NCI-H1417 (cell line): ENCODE measurements at places on chromosomes 1 and 21.

DNA sequence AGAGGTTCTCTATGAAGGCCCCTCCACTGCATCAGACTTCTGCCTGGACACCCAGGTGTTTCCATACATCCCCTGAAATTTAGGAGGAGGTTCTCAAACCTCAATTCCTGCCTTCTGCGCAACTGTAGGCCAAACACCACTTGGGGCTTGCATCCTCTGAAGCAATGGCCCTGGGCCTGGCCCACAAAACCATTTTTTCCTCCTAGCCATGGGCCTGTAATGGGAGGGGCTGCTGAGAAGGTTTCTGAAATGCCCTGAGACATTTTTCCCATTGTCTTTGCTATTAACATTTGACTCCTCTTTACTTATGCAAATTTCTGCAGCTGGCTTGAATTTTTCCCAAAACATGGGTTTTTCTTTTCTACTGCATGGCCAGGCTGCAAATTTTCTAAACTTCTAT is 37.9 kb upstream of the PTPRC start:
- DNase-seq: no peak

GRCh38 chr1:18481190-18481920 is 625 bp downstream of the KLHDC7A start:
- DNase-seq: no peak

DNA sequence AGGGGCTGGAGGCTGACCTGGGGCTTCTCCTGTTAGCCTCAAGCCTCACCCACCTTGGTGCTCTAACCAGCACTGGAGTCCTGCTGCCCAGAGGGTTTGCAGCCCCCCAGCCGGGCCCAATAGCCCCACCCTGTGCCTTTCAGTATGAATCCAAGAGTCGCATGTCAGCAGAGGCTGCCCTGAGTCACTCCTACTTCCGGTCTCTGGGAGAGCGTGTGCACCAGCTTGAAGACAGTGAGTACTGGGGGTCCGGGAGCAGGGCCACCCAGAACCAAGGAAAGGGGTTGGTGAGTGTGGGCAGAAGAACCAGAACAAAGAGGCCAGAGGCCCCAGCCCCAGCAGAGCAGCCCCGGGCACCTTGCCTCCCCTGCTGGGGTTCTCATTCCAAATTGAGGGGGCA is 25.6 kb downstream of the CDK18 start:
- no peak for DNase-seq

GRCh38 chr1:203702130-203702577 is 62.8 kb upstream of the LAX1 start:
- peak; percentile 76 for DNase-seq

DNA sequence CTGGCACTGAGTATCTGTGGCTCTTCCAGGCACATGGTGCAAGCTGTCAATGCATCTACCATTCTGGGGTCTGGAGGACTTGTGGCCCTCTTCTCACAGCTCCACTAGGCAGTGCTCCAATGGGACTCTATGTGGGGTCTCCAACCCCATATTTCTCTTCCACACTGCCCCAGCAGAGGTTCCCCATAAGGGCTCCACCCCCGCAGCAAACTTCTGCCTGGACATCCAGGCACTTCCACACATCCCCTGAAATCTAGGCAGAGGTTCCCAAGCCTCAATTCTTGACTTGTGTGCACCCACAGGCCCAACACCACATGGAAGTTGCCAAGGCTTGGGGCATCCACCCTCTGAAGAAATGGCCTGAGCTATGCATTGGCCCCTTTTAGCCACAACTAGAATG is 18.8 kb downstream of the ODF2L start:
- DNase-seq: no peak

GRCh38 chr1:39631361-39632322 is 7.8 kb downstream of the HEYL start:
- DNase-seq: peak; percentile 23

DNA sequence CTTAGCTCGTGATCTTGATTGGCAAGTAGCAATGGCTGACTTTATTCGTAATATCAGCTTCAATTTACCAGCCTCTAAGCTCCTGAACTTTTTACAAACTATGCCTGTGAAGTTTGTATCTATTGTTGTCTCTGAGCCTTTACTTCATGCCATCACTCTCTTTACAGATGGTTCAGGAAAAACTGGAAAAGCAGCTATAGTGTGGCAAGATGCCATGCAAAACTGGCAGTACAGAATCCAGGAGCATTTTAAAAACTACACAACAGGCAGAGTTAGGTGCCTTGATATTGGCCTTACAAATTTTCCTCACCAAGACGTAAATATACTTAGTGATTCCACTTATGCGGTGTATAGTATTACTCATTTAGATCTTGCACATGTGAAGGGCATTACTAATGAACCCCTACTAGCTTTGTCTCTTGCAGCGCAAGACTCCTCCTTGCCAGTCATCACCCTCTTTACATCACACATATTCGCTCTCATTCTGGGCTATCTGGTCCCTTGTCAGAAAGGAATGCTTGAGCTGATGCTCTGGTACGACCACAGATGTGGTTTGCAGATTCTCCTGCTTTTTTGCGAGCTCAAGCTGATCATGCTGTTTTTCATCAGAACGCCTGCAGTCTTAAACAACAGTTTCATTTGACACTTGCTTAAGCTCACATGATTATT is 36.3 kb downstream of the CLCA1 start:
- no peak for DNase-seq

DNA sequence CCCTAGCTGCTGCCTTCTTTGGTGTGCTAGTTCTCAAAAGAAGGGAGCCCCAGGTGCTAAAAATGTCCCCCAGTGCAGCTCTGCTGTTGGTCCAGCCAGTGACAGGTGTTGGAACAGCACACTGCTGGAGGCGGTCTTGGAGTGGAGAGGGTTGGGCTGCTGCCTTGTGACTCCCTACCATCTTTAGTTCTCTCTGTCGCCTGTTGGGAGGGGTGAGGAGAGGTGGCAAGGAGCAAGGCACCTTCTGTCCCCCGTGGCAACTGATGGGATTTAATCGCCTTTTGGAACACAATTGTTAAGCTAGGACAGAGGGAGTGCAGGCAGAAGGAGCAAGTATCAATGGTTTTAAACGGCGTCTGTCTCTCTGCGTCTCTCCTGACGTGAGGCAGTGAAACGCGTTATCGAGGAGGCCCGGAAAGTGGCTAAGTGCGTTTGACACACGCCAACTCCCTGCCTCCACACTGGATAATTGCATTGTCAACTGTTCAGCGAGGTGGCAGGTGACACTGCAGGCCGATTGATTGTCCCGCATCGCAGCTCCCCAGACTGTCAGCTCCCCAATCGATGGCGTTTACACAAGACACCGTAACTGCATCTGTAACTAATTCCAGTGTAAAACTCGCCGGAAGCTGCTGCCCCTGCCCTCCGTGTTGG is 34.0 kb downstream of the TMEM53 start:
- peak; percentile 90 for DNase-seq

DNA sequence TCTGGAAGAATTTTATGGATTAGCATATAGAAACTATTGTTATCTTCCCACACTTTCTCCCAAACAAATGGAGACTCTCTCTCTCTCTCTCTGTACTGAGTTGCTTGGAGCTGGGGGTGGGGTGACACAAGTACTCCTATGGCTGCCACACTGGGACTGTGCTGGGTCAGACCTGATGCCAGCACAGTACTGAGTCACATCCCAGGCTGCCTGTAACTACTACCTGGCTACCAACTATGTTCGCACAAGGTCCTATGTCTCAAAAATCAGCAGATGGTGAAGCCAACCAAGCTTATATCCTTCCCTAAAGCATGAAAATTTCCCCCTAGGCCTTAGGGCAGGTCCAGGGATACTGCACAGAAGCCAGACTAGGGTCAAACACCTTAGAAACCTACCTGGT is 66.6 kb downstream of the FAF1 start:
- DNase-seq: no peak

DNA sequence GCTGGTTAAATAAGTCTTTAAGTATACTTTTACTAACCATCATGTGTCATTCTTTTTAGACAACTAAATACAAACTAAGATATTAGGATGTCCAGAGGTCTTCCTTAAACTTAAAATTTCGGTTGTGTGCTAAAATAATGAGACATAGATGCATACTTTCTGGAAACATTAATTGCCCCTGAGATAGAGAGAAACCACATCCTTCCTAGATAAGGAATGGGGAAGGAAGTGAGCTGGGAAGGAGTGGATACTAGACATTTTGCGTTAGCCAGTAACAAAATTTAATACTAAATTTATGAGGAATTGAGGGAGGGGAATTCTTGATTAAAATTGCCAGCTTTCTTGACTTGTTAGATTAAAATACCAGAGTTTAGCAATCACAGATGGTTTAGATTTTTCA is 37.1 kb upstream of the PTGS2 start:
- DNase-seq: no peak

GRCh38 chr1:16073490-16074119 is at the start of gene FAM131C:
Gene FAM131C (minus strand): TSS chr1:16073651. CDS start chr1:16073442, 209 bp downstream.
- DNase-seq: no peak

GRCh38 chr1:3298197-3298596 is 156.3 kb upstream of the ARHGEF16 start:
- DNase-seq: no peak

DNA sequence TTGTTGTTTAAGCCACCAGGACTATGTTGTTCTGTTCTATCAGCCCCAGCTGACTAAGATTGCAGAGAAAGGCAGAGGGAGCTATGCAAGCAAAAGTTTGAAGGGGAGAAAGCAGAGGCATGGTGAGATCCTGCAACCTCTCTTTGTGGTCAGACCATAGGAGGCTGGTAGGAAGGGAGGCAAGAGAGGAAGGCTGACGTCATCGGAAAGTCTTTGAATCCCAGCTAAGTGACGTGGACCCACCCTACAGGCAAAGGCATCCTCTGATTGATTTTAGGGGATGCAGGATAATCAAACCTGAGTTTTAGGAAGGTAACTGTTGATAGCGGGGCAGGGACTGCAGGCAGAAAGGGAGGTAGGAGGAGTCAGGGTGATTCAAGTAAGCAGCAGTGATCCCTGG is 23.3 kb upstream of the TNNI1 start:
- no peak for DNase-seq

GRCh38 chr1:2814511-2815075 is 13.1 kb upstream of the TTC34 start:
- DNase-seq: no peak

GRCh38 chr1:72485801-72486200 is 203.5 kb upstream of the NEGR1 start:
- no peak for DNase-seq

DNA sequence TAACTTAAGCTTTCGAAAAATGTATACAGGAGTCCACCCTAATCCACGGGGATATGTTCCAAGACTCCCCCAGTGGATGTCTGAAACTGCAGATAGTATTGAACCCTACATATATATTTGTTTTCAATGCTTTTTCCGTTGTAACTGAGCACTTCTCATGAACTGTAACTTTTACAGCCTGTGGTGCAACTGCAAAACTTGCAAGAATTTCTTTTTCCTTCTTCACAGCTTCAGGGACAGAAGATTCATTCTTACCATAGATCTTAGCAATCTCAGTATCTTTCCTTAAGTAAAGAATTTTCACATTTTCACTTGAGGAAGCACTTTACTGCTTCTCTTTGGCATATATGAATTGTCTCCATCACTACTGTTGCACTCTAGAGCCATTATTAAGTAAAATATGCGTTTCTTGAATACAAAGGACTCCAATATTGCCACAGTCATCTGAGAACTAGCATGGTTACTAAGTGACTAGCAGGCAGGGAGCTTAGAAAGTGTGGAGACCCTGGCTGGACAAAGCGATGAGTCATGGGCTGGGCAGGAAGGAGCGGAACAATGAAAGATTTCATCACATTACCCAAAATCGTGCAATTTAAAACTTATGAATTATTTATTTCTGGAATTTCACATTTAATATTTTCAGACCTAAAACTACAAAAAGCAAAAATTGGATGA is 14.1 kb downstream of the DPYD start:
- peak; percentile 7 for DNase-seq

DNA sequence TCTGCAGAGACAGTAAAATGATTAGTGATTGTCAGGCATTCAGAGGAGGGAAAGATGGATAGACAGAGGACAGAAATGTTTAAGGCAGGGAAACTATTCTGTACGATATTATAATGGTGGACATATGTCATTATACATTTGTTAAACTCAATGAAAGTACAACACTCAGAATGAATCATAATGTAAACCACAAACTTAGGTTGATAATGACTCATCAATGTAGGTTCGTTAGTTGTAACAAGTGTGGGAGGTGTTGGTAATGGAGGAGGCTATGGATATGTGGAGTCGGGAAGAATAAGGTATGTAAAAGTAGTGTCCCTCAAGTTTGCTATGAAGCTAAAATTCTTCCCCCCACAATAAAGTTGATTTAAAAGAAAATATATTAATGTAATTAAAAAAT is 455.0 kb downstream of the BRINP3 start:
- DNase-seq: no peak

- DNase-seq: peak; percentile 10
Observed at GRCh38 chr1:170494369-170494768, 37.6 kb upstream of the GORAB start.

DNA sequence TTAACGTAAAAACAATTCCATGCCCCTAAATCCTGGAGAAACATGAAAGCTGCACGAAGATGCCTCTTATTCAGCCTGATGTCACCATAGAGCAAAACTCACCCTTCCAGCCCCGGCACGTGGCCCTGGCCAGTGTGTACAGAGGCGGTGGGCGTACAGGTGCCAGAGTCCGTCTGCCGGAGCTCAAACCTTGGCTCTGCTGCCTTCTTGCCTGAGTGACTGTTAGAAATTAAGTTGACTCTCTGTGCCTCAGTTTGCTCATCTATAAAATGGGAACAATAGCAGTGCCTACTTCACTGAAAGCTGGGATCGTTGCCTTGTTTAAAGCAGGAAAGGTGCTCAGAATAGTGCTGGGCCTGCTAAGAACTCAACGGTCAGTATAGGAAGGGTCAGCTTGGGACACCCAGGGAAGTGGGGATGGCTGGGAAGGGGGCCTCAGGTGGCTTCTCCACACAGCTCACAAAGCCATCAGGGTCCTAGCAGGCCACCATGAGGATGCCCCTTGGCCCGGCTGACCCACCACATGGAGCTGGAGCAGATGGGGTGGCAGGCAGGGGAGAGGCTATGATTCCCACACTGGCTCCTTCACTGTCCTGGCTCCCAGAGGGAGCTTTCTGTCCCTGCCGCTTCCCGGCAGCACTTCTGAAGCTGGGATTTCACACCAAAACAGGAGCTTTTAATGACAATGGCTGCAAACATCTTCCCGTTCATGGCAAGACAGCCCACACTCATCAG is 237.2 kb downstream of the NPHP4 start:
- DNase-seq: no peak

DNA sequence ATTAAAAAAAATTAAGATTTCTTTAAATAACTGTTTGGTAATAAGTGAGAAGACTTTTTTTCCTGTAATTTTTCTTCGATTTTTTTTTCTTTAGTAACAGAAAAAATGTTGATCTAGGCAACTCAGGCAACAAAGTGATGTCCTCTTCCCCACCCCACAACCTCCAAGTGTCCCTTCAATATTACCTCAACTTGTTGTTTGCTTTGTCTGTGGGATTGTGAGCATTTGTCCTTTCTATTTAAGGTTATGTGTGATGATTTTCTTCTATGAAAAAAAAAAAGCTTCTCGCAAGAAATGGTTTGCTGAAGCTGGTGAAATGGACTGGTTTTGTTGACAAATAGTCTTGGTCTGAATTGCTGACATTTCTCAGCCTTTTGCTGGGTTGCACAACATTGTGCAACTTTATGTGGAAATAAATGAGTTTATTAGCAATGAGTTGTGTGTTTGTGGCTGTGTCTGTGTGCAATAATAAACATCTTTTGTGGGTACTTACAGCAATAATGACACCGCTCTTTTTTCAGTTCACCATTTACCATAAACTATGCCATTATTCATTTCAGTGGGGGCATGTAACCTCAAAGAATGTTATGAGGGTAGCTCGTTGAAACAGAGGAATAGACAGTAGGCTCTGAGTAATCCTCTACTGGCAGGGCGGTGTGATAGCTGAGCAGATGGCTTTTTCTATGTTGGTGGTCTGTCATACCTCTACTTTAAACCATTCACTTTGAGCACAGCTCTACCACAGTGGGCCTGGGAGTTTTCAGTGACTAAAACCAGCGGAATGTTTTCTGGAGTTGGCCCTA is 218.4 kb downstream of the HLX start:
- no peak for DNase-seq
